ENCODE measurements at places on chromosomes 4 and X. TPM values are rescaled to one million over a fixed set of nuclear protein-coding genes. Genes with fewer than 3 reads are reported as not detected.

- no peaks in the 10 kb centered on the region for H3K36me3 ChIP-seq
- H3K4me1 ChIP-seq = no peaks in the 10 kb centered on the region
- H3K27me3 ChIP-seq = no peaks in the 10 kb centered on the region
- no peak overlapping the region for H3K4me3 ChIP-seq
- H3K27ac ChIP-seq = no peak overlapping the region
- no peak for DNase-seq
Observed at GRCh38 chr4:136768925-136769275, 763.4 kb downstream of the PCDH18 start.

DNA sequence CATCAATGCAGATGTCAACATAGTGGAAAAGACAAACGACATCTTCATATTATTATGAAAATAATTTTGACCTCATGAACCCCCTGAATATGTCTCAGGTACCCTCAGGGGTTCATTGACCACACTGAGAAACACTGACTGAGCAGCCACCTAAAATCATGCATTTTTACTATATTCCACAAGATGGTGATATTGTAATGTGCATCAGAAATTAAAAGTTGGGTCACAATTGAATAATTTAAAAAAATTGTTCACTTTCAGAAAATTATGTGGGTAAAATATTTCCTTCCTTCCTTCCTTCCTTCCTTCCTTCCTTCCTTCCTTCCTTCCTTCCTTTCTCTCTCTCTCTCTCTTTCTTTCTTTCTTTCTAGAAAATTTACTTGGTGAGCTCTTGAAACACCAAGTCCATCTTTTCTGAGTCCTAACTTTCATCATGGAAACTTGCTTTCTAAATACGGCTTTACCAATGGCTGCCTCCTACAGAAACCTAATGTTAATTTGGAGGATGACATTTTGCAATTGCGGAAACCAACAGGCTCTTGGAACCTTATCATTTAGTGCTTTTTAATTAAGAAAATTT, 103.6 kb downstream of the RTL3 start:
- H3K4me1 ChIP-seq = no peaks in the 10 kb centered on the region
- no peak overlapping the region for H3K4me3 ChIP-seq
- H3K27ac ChIP-seq = no peak overlapping the region
- DNase-seq = no peak
- no peaks in the 10 kb centered on the region for H3K27me3 ChIP-seq

DNA sequence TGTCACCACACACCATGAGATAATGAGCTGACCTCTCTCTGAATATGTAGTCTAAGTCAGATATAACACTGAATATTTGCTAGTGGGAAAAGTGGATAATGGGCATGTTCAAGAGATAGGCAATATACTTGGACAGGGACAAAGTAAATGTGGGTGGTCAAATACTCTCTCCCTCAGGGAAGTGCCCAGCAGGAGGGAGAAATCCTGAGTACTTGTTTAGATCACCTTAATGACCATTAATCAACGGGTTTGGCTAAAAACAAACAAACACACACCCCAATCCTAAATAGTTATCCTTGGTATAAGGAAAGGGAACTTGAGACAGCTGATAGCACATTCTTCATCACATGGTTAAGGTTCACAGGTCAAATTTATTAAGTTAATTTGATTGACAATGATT, 933.5 kb downstream of the C4orf33 start:
- no peaks in the 10 kb centered on the region for H3K36me3 ChIP-seq
- DNase-seq = no peak
- no peak overlapping the region for H3K27ac ChIP-seq
- H3K4me1 ChIP-seq = no peaks in the 10 kb centered on the region
- H3K27me3 ChIP-seq = no peaks in the 10 kb centered on the region

ARAP2 gene
- total RNA-seq = 3.6 TPM

NSUN7 gene
- total RNA-seq = 0.29 TPM

DNA sequence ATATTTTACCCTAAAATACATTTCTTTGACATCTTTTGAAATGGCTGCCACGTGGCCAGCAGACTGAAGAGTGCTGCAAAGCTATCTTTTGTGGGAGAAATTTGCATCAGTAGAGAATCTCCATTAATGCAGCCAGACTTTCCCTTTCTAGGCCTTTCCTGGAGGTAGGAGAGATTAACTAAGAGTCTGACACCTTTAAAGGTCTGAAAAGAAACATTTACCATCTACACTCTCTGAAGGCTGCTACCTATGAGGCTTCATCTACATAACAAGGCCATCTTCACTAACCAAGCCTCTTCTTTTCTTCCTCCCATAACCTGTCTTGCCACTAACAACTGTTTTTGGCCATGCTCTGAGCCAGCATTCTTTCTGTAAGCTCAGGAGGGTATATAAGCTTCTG, 17.8 kb upstream of the SPRY1 start:
- no peaks in the 10 kb centered on the region for H3K4me1 ChIP-seq
- no peak overlapping the region for H3K4me3 ChIP-seq
- no peak for DNase-seq
- H3K27me3 ChIP-seq = peaks cover 4% of the 10 kb centered on the region
- H3K27ac ChIP-seq = no peak overlapping the region
- H3K36me3 ChIP-seq = no peaks in the 10 kb centered on the region

DNA sequence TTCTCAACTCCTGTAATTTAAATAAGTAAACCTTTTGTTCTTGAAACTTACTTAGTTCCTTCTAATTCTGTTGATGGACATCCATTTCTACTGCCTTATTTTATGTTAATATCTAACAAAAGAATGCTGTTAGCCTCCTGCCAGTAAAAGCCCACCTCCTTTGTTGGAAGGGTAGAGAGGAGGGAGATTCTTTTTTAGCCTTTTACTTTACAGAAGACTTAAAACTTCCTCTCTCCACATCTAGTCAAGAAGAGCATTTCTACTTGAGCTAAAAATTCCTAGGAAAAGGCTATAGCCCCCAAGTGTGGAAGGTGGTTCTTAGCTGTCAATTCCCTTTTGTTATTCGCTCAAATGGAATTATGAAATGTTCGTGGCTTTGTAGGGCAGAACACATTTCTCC, 118.7 kb downstream of the ZIC3 start:
- H3K36me3 ChIP-seq = no peaks in the 10 kb centered on the region
- H3K27ac ChIP-seq = no peak overlapping the region
- H3K4me1 ChIP-seq = no peaks in the 10 kb centered on the region
- no peak overlapping the region for H3K4me3 ChIP-seq
- no peak for DNase-seq

DNA sequence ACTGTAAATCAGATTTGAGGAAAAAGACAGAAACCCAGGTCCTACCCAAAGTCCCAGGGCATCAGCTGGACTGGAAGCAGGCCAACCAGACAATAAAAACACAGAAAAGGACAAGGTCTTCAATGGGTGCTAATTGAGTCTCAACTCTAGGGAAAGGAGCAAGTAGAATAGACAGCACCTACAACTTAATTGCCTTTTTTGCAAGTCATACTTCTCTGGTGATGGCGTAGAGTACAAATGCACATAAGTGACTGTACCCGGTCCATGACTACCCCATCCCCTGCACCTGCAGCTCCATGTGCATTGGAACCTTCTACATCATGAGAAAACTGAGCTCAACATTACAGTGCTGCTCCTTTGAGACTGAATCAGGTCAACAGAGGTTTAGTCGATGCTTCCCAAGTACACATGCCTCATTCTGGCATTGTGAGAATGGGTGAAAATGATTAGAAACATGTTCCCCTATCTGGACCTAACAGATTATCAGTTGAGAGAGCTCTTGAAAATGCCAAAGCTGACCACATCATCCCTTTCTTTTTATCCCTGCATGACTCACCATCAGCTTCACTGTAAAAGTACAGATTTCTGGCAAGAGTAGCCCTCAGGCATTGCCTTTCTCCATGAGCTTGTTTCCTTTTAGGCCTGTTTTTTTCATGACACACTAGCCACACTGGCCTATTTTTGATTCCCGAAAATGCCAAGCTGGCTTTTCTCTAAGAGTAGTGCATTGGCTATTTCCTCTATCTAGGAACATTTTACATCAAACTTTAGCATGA, 298.3 kb downstream of the HS3ST1 start:
- H3K27ac ChIP-seq = no peak overlapping the region
- no peaks in the 10 kb centered on the region for H3K36me3 ChIP-seq
- no peaks in the 10 kb centered on the region for H3K27me3 ChIP-seq
- no peak for DNase-seq
- no peaks in the 10 kb centered on the region for H3K4me1 ChIP-seq

CT55 gene
- total RNA-seq = not detected

DNA sequence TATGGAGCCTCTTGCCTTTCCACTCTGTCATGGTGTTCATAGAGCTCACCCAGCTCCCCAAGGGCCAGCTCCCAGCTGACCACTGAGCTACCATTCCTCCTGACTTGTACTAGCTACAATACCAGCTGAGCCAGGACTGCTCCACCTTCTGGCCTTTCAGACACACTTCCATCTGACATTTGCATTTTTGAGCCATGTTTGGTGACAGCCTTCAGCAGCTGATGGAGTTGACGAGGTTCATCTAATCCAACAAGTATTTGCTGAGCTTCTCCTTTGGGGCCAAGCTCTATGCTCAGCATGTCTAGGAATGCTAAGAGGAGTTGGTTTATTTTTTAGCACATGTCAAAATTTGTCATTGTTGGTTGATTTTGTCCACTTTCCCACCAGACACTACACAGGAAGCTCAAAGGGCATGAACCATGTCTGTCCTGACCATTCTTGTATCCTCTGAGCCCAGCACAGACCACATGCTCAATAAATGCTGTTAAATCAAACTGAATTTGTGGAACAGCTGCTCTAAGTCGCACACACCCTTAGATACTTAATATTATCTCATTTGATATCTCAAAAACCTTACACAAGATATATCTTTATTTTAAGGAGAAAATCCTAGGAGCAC, 142.6 kb upstream of the PPARGC1A start:
- H3K36me3 ChIP-seq = no peaks in the 10 kb centered on the region
- peaks cover 3% of the 10 kb centered on the region for H3K27me3 ChIP-seq
- H3K27ac ChIP-seq = no peak overlapping the region

DNA sequence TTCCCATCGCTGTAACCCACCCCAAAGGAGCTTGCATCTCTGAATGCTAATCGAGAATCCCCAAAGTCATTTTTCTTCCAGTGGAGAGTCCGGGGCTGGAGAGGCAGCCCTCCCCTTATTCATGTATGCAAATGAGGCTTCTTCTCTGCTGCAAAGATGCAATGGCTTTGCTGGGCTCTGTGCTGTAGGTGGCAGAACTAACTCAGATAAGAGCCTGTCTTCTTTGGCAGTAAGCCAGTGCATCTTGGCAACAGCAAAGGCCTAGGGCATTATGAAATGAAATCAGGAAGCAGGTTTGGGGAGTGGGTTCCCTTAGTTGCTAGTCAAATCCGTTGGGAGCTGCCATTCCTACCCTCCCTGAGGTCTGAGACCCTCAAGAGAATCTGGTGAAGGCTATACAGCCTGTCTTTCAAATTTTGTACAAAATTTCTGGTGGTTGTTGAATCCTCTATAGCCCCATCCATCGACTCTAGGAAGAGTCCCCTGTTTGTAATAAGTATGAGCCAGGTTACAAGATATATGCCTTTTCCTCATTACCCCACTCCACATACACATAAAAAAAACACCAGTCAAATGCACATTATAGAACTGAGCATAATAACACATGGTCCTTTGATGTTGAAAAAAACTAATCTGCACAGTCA, 290.6 kb upstream of the TAPT1 start:
- DNase-seq = no peak
- H3K36me3 ChIP-seq = no peaks in the 10 kb centered on the region
- no peaks in the 10 kb centered on the region for H3K27me3 ChIP-seq

DNA sequence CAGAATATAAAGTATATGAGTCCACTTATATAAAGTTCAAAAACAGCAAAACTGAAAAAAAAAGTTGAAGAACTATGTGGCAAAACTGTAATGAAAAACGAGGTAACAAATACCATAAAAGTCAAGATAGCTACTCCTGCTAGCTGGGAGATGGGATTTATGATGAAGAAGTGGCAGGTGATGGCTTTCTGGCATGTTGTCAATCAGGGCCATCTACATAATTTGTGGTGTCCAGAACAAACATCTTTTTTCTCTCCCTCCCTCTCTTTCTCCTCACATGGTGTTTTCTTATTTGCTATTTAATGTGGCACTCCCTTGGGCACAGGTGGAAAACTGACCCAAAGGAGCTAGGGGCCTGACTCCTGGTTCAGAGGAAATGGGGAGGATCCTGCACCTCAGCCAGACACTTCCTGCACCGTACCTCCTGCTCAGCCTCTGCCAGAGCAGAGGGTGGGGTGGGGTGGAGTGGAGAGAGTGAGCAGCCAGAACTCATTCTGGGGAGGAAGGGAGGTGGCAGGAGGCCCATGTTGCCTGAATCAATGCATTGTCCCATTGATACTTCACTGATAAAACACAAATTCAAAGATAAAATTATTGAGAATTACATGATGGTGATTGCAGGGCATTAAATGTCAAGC, 5.3 kb upstream of the SAP30 start:
- no peak for DNase-seq
- H3K4me3 ChIP-seq = no peak overlapping the region
- H3K4me1 ChIP-seq = peaks cover 6% of the 10 kb centered on the region
- no peak overlapping the region for H3K27ac ChIP-seq
- H3K36me3 ChIP-seq = no peaks in the 10 kb centered on the region

DNA sequence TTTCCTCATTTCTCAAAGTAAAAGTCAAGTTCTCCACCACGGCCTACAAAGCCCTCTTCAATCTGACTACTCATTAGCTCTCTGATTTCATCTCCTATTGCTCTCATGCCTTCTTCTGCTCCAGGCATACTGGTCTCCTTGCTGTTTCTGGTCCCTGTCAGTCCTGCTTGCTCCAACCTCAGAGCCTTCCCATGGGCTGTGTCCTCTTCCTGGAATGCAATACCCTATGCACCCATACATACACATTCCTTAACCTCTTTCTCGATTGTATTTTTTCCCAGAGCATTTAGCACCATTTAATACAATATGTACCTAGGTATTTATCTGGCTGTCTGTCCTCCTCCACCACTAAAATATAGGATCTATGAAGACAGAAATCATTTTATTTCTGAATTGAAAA, 385.2 kb downstream of the GASK1B start:
- H3K4me3 ChIP-seq = no peak overlapping the region

GRCh38 chrX:13661735-13662288, 8.9 kb downstream of the TCEANC start:
- H3K36me3 ChIP-seq = no peaks in the 10 kb centered on the region
- H3K27me3 ChIP-seq = no peaks in the 10 kb centered on the region
- peak overlapping the region; percentile 43 for H3K4me3 ChIP-seq
- peaks cover 29% of the 10 kb centered on the region for H3K4me1 ChIP-seq
- DNase-seq = no peak

All from osteoblast (primary cell).